Activated CD4-positive, CD25-positive, alpha-beta regulatory T cell treated with anti-CD3 and anti-CD28 coated beads, Interleukin-2, amount 50 U/mL, for 72 hours (primary cell): ENCODE measurements at places on chromosomes 3 and 15.

GRCh38 chr3:4994144-4994730 lies 15.0 kb downstream of the BHLHE40 start:
- DNase-seq = peak; percentile 17

DNA sequence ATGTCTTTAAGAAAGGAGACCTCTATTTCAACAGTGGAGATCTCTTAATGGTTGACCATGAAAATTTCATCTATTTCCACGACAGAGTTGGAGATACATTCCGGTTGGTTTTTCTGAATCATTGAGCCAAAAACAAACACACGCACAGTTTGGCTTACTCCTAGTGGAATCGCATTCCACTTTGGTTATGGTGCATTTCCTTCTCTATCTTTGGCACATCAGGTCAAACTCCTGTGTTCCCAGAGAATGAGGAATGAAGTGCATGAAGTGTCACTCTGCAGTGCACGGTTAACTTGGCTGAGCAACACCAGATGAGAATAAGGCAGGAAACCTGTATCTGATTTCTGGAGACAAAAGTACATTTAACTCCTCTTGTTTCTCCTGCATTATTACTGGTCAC lies 38.5 kb downstream of the HDC start:
- no peak for DNase-seq

DNA sequence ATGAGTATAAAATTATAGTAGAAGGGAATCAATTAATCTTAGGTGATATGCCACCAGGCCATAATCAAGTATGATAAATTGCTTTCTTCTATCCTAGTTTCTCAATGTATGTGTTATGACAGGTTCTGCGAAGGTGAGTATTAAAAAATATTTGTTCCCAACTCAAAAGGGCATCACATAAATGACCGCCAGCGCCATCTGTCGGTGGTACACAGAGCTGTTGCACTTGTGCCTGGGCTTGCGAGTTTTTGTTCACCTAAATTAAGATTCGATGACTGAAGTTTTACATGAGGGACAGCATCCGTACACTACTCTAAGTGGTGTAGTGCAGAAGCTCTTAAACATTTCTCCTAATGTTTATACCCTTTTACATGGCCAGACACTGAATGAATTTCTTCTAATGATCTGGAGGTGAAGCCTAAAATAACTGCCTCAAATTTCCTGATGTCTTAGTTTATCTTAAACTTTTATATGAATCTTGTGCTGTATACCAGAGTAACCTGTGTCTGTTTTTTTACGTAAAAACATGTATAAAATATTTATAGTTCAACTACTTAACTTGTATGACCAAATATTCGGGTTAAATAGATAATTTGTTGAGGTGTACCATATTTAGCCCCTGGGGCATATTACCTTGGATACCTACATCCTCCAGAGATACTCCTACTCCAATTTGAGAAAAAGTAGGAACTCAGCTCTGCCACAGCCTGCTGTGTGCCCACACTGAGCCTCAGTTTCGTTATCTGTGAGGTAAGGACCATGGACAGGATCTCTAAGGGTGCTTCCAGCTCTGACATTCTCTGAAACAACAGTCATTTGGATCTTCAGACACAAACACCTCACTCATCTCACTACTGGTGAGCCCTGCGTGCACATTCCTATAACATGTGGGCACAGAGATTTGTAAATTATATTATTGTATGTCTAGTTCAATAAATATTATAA lies 365.6 kb downstream of the MAGI1 start:
- DNase-seq = peak; percentile 28

DNA sequence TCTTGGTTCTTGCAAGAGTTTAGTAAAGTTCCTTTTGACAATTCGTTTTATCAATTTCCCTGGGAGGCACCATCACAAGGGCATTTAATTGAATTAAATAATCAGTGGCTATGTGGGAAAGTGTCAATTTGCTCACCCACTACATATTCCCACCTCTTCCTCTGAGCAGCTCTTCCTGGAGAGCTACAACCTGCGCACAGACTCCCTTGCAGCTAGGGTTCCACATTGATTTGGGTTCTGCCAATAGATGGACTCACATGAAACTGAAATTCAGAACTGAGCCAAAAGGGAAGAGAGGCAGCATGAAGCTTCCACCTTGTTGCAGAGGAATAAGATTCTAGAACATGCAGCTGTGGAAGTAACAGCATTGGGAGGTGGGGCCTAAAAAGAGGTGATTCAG lies 94.8 kb downstream of the TLE3 start:
- DNase-seq = no peak

DNA sequence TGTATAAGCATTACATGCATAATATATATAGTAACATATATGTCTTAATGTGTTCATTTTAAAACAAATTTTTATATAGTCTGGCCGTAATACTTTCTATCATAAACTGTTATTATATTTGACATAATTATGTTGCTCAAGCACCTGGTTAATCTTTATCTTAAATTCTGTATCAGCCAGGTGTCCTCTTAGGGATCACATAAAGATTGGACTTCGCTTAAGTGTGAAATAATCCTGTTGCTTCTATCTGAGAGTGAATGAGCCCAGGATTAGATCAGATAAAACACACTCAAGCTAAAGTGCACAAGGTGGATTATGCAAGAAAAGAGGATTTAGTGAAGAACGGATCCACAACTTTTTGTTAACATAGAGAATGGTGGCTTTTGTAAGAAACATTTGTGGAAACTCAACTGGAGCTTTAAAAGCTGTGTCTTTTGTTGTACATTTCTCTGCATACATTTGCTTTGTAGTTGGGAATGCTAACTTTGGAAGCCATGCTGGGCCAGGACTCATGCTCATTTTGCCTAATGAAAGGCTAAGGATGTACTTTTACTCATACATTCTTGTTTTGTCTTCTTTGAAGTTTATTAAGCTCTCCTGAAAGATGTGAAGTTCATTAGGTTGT lies 437.8 kb downstream of the ZIC1 start:
- DNase-seq = no peak

DNA sequence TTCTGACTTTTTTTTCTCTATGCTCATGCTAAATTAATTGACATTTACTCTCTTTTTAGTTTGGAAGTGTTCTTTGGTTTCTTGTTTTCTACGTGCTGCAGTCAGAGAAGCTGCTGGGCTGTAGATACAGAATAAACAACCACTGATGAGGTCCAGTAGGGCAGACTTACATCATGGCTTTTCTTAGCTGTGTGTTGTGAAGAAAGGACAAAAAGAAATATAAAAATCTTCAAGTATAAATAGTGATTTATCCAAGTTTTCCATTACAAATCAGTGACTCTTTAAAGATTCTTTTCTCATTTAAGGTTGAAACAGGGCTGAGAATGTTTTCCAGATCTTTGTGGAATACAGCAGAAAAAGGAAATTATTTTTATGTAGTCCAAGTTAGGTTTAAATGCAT lies 122.2 kb downstream of the CMSS1 start:
- no peak for DNase-seq

DNA sequence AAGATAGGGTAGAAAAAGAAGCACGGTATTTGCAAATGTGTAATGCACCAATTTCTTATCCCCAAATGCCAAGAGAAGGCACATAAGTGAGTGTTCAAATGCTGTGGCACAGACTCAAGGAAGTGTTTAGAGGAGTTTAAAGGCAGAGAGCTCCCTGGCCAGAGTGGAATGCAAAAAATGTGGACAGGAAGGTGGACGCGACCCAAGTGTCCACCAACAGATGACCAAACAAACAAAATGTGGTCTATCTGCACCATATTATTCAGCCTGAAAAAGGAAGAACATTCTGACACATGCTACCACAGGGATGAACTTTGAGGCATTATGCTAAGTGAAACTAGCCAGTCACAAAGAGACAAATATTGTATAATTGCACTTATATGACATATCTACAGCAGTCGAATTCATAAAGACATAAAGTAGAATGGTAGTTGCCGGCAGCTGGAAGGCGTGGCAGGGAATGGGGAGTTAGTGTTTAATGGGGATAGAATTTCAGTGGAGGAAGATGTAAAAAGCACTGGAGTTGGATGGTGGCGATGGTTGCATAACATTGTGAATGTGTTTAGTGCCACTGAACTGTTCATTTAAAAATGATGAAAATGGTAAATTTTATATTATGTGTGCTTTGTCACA lies 126.6 kb downstream of the SRGAP3 start:
- DNase-seq = no peak

- no peak for DNase-seq
Measured at GRCh38 chr3:9595877-9596276, 42.3 kb upstream of the LHFPL4 start.

- no peak for DNase-seq
Measured at GRCh38 chr3:143135150-143135549, 15.6 kb downstream of the CHST2 start.

DNA sequence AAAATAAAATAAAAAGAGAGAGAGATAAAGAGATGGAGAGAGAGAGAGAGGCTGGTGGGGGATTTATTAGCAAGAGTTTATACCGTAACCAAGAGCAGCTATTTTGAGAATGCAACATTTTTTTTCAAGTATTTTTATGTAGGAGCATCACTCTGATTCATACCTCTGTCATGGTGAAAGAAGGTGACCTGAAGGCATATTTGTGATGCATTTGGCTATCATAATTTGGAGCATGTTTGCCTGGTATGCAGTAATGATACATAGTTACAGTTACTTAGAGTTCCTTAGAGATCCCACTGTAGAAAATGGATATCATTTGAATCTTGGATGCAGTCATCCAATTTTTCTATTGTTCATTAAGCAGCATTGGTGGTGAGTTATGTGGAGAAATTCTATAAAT lies 1472.4 kb downstream of the SI start:
- DNase-seq = no peak

- no peak for DNase-seq
Measured at GRCh38 chr3:124821356-124821755, 65.8 kb downstream of the ITGB5 start.

DNA sequence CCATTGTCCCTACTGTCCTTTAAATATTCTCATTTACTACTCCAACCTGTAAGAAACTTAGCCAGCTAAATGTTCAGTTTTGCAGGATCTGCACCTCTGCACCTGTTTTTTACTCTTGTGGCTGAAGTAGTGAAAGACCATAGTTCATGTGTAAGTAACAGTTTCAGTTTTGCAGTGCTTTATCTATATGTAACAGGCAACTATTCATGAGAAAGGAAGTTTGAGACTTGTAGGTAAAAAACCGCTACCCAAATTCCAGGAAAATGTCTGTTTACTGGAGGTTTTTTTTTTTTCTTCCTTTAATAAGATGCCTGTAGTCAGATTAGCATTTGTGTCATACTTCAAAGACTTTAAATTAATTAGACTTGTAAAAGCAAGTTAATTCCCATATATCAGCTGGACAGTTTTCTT lies 25.4 kb upstream of the MBNL1 start:
- DNase-seq = no peak

DNA sequence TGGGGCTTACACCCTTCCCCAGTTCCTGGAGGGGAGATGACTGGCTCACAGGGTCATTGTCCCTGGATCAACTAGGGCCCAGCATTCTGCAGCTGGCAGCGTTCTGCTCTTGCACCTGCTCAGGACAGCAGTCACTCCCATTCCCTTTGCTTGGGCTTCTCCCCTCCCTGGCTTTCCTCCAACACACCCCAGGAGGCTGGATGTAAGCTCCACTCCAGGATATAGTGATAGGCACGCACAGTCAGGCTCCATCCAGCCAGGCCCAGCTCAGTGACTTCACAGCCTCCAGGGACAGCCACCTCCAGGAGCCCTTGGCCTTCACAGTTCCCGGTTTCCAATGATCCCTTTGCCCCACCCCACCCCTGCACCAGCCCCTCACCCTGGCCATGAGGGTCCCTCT lies 1.9 kb downstream of the SPTBN5 start:
- DNase-seq = no peak

DNA sequence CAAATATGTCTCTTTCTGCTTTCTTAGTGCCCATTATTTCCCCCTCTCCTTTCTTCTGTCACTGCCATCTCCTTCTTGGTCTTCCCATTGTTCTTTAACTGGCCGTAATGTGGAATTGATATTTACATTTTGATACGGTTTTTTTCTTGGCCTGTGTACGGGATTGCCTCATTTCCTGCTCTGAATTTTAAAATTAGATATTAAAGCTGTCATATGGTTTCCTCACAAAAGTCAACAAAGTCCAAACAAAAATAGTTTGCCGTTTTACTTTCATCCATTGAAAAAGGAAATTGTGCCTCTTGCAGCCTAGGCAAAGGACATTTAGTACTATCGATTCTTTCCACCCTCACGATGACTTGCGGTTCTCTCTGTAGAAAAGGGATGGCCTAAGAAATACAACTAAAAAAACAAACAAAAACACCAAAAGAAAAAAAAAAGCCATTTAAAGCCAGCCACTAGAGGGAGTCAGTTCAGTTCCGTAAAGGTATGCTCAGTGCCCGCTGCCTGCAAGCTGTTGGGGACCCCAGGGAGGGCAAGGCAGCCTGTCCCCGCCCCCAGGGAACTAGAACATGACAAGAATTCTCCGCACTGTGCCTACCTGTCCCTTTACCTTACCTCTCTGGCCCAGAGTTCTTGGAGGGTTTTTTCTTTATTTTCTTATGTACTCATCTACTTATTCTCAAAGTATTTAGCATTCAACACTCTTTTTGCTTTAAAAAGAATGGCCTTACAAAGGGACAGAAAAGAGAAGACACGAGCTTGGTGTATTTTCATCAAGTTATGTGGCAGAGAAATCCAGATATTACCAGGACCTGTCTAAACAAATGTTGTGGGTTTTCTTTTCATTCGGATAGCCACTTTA lies 30.0 kb upstream of the NR2E3 start:
- DNase-seq = no peak

GRCh38 chr15:32967521-32967920 lies 227.0 kb downstream of the FMN1 start:
- DNase-seq = no peak

- DNase-seq = no peak
Measured at GRCh38 chr15:31887246-31887645, 143.1 kb upstream of the CHRNA7 start.

- DNase-seq = no peak
Measured at GRCh38 chr3:15665510-15666150, 64.1 kb downstream of the BTD start.

DNA sequence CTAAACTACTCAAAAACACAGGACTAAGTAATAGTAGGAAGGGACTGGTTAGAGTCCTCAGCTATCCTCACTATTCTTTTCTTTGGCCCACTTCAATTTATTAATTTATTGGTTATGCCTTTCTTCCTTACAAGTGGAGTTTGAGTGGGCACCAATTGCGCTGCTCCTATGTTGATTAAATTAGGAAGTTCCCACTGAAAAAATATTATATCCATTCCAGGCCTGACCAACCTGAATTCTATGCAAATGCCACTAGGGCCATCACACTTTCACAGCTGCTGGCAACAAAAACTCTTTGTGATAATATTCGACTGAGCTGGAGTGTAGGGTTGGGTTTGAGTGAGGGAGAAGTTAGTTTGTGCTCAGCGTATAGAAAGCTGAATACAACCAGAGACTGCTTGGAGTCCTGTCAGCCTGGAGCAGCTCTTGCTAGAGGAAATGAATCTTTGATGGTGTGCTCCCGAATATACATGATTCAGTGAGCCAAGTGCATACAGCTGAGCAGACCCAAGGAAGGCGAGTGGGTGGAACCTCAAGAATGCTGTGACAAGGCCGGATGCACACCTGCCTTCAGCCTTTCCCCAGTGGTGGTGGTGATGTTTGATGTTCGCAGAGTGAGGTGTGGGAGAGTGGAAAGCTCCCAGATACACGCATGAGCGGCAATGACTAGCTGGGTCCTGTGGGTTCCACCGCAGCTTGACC lies 1.5 kb downstream of the ARHGEF3 start:
- DNase-seq = peak; percentile 67

GRCh38 chr3:187252311-187252710 lies 39.2 kb downstream of the MASP1 start:
- DNase-seq = no peak
